ENCODE measurements at places on chromosomes 1 and 21. TPM values are rescaled to one million over a fixed set of nuclear protein-coding genes. Genes with fewer than 3 reads are reported as not detected.
A peak's percentile ranks its signal among the peaks of the same experiment; 100 is the strongest.

DNA sequence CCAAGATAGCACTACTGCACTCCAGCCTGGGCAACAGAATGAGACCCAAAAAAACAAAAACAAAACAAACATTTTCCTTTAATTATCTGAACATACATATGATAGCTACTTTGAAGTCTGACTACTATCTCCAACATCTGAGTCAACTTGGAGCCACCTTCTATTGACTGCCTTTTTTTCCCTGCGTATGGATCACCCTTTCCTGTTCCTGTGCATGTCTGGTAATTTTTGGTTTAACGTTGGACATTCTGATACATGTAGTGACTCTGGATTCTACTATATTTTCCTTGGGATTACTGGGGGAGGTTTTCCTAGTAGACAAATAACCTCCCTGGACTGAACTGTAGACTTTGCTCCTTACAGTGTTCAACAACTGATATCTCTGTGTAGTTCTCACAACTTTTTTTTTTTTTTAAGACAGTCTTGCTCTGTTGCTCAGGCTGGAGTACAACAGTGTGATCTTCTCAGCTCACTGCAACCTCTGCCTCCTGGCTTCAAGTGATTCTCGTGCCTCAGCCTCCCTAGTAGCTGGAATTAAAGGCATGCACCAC is 70.3 kb downstream of the KIAA0319L start:
- DNase-seq: no peak

Gene SMCP
- total RNA-seq: not detected

Gene RNU1-4
- under 0.01 TPM for total RNA-seq

- DNase-seq: no peak
Measured at GRCh38 chr1:240139511-240139910, 47.8 kb downstream of the FMN2 start.

DNA sequence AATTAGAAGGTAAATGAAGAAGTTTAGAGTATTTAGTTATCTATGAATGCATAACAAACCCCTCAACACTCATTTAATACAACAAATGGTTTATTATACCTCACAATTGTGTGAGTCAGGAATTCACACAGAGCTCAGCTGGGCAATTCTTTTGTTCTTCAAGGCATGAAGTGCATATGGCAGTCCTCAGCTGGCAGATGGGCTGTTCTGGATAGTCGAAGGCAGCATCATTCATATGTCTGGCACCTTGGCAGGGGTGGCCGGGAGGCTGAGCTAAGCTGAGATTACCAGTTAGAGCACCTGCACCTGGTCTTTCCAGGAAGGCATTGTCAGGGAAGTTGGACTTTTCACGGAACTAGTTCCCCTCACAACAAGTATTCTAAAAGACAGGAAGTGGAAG is 286.2 kb upstream of the DUSP10 start:
- no peak for DNase-seq

Gene KRTAP19-3
- not detected for total RNA-seq

DNA sequence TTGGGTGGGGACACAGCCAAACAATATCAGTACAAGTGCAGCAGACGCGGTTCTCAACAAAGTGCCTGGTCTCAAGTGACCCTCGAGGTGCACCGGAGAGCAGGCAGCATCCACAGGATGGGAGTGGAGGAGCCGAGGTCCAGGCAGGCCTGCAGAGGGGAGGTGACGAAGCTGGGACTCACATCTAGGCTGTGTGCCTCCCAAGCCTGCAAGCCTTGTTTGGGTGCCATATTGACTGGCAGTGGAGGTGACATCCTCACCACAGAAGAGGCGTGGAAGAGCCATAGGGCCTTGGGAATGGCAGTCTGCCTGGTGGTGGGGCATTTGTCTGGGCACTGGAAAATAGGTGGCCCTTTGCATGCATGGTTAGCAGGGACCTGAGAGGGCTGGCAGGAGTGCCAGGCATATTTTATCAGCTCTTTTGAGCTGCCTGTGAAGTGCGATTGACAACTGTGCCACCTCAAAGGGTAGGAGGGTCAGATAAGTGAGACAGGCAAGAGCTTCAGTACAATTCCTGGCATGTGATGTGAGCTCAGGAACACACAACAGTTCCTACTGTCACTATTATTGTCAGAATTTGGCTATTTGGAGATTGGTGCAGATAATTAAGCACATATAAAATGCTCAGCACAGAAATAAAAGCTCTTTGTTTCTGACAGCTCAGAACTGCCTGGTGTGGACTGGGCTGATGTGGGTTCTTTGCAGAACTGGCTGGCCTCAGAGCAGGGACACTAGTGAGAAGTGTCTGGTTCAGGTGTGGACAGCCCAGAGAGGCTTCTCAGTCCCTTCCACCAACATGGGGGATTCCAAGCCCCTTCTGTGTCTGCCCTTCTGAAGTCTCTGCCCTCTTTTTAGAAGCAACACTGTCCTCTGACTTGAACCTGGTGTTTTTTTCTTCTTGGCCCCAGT is 347.6 kb upstream of the AJAP1 start:
- no peak for DNase-seq

Gene TAL1
- total RNA-seq: 4.4 TPM

Gene UROD
- 13.4 TPM for total RNA-seq

GRCh38 chr1:36225283-36225899 is 1.1 kb downstream of the THRAP3 start:
- DNase-seq: no peak

Gene IVL
- not detected for total RNA-seq

DNA sequence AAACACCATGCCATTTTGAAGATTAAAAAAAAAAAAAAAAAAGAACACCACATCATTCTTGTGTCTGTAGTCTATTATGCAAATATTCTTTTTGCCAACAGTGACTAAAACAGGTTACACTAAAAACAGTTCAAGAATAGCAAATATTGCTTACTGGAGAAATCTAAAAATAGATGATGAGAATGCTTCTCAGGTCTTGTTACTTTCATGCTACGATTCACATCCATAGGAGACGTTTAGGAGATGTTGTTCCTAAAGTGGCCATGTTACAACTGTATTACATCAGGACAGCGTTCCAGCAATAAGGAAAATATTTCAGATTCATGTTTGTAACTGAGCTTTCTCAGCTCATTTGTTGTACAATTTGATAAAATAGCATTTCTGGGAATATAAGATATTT is 32.3 kb downstream of the RAB3GAP2 start:
- DNase-seq: no peak

Gene TMEM269
- total RNA-seq: not detected

GRCh38 chr1:243454328-243454997 is 198.6 kb downstream of the SDCCAG8 start:
- DNase-seq: no peak

DNA sequence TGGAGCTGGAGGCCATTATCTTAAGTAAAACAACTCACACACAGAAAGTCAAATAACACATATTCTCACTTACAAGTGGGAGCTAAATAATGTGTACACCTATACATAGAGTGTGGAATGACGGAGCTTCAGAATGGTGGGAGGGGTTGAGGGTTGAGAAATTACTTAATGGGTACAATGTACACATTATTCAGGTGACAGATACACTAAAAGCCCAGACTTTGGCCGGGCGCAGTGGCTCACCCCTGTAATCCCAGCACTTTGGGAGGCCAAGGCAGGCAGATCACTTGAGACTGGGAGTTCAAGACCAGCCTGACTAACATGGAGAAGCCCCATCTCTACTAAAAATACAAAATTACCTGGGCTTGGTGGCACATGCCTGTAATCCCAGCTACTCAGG is 24.9 kb upstream of the LRIG2 start:
- peak; percentile 34 for DNase-seq

- no peak for DNase-seq
Measured at GRCh38 chr1:207670192-207670591, 25.3 kb downstream of the CR1L start.

DNA sequence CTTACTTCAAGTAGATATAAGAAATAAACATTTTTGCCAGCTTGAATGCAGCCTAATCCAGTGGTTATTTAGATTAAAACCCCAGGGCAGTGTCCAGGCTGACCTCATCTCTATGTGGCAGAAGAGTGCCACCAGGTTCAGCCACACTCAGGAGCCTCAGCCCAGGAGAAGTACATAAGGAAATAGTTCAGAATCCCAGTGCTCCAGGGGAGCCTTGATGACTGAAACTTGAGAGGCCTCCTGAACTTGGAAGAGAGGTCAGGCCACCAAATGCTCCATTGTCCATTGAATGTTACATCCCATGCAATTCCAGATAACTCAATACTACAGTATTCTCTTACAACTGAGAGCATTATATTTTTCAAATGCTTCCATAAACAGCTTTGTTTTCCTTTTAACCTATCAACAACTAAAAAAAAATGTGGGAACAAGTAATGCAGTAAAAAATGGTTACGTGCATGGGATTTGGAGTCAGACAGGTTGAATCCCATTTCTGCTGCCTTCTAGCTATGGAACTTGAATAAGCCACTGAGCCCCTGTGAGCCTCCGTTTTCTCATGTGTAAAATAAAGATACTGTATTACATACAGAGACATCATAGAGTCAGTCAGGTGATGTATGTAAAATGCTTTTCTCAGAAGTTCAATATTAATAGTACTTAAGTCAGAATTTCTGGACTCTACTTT is 248.0 kb downstream of the PLPP3 start:
- no peak for DNase-seq

Gene ARHGEF19
- 6.1 TPM for total RNA-seq

- no peak for DNase-seq
Measured at GRCh38 chr1:157830887-157831286, 10.7 kb downstream of the CD5L start.

GRCh38 chr1:16907870-16908758 is 12.3 kb downstream of the RNU1-2 start:
- DNase-seq: no peak

GRCh38 chr1:96346719-96347118 is 374.9 kb upstream of the PTBP2 start:
- no peak for DNase-seq

Gene SOD1
- 57.1 TPM for total RNA-seq

Gene PTGS2
- 14.9 TPM for total RNA-seq

- no peak for DNase-seq
Measured at GRCh38 chr1:246329900-246330299, 177.2 kb downstream of the SMYD3 start.

- no peak for DNase-seq
Measured at GRCh38 chr1:200345520-200345919, 64.3 kb downstream of the ZNF281 start.

Gene MAP3K7CL
- total RNA-seq: 13.3 TPM

Gene MAP3K21
- 15.2 TPM for total RNA-seq

- DNase-seq: no peak
Measured at GRCh38 chr1:44714532-44714931, 16.4 kb downstream of the RNU5D-1 start.

Gene MFSD2A
- total RNA-seq: 6.4 TPM

GRCh38 chr1:94855307-94855700 is 35.1 kb downstream of the SLC44A3 start:
- DNase-seq: no peak

GRCh38 chr1:234369784-234370183 is 3.5 kb upstream of the COA6 start:
- DNase-seq: no peak

GRCh38 chr1:29202584-29203340 is 21.1 kb upstream of the SRSF4 start:
- peak; percentile 98 for DNase-seq

Gene SPRR2B
- total RNA-seq: not detected

Gene MPL
- total RNA-seq: not detected

Gene SPATA1
- 1.8 TPM for total RNA-seq

Gene KLHL20
- 30.7 TPM for total RNA-seq

- DNase-seq: peak; percentile 76
Measured at GRCh38 chr21:44911384-44912157, 9.1 kb downstream of the ITGB2 start.

GRCh38 chr1:40313329-40313957 is 3.6 kb downstream of the COL9A2 start:
- no peak for DNase-seq

GRCh38 chr1:206001476-206001888 is 1.7 kb downstream of the RAB7B start:
- DNase-seq: no peak

Gene GRIK1
- total RNA-seq: not detected

- DNase-seq: no peak
Measured at GRCh38 chr1:222772996-222773379, 36.0 kb downstream of the FAM177B start.

- DNase-seq: no peak
Measured at GRCh38 chr21:21216047-21216446, 217.8 kb downstream of the NCAM2 start.

GRCh38 chr1:8226747-8227146 is 91.2 kb upstream of the SLC45A1 start:
- DNase-seq: no peak

Gene ATP6V1G3
- total RNA-seq: not detected

DNA sequence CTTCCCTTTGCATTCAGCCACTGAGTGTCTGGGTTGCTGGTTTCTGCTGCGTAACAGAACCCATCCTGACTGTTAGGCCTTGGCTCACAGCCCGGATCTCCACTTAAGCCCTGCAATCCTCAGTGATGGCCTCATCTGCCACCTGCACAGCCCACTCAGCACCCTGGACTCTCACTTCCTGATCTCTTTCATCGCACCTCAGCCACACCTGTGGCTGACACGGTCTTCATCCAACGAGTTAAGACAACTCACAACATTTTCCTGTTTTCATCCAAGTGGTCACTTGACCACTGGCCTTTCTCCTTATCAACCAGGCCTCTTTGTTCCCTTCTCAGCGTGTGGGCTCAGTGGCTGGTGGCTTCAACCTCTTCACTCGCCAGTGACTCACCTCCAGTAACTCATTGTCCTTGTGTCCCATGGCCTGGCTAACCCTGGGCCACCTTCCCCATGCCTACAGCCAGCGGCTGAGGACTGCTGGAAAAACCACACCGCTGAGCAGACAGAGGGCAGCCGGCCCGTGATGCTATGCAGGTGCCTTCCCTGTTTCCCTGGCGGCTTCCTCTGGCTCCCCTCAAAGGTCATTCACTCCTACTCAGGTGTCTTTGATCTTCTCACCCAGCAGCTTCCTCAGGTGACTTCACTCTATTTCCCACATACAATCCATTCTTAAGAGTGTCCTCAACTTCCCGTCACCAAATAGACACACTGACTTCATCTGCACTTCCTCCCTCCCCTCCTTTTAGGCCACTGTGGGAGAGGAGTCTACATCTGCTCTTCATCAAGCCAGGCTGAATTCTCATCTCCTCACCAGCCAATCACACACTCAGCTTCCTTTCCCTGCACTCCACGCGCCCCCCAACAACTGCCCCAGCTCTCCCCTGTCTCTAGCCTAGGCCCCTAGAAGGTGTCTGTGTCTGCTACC is 19.9 kb upstream of the EDN2 start:
- DNase-seq: no peak

DNA sequence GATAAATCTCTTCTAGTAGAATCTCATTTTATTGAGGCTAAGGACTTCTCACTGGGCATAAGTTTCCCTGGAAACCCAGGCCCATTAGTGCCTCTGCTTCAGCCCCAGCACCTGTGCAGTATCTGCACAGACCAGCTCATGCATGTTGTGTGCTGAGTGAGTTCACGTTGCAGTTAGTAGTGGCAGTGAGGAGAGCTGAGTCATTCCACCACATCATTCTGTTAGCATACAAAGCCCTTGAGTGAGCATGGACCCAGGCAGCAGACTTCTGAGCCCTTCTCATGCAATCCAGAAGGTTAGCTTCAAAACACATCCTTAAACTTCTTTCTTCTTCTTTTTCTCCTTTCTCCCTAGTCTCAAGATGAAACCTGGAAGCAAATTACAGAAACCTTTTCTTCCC is 45.8 kb upstream of the NTPCR start:
- no peak for DNase-seq

Gene OR10Z1
- total RNA-seq: not detected

- peak; percentile 35 for DNase-seq
Measured at GRCh38 chr1:150841626-150842025, 33.6 kb upstream of the CTSK start.

- no peak for DNase-seq
Measured at GRCh38 chr1:168009322-168009721, 72.5 kb upstream of the MPC2 start.

All from stomach (tissue), 19 donors.